ENCODE measurements at places on chromosomes 3 and 15.

- no peak for DNase-seq
These were observed 34.3 kb upstream of the PLSCR2 start for GRCh38 chr3:146503461-146504202.

- DNase-seq = no peak
These were observed 27.1 kb upstream of the CSPG4 start for GRCh38 chr15:75739791-75740190.

- no peak for DNase-seq
These were observed 215.1 kb downstream of the SHQ1 start for GRCh38 chr3:72633121-72633520.

DNA sequence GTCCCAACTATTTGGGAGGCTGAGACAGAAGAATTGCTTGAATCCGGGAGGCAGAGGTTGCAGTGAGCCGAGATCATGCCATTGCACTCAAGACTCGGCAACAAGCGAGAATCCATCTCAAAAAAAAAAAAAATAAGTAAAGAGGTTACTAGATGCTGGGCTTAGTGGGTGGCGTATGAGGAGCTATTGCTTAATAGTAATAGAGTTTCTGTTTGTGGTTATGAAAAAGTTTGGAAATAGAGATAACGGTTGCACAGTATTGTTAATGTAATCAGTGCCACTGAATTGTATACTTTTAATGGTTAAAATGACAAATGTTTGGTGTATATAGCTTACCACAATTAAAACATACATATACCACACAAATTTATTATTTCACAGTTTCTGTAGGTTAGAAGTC, 14.7 kb upstream of the HHATL start:
- DNase-seq = no peak
